Stimulated activated CD4-positive, alpha-beta T cell treated with anti-CD3 and anti-CD28 coated beads, TNF-alpha, amount 100 ng/mL, for 1 hour (primary cell): ENCODE measurements at places on chromosomes 11 and 22.

DNA sequence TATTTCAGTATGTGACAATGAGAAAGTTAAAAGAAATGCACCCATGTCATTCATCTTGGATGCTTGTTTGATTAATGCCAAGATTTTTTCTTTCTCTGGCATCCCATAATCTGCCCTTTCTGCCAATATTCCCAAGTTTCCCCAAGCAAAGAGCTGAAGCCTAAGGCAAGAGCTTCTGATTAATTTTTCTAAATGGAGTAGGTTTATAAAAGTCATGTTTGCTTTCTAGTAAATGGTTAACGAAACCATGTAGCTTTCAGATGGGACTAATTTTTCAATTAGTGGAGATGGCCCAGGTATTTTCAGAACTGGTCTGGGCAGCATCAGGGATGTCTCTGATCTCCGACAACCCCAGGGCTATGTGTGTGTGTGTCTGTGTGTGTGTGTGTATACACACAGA, 55.3 kb downstream of the LRRC4C start:
- no peak for DNase-seq

DNA sequence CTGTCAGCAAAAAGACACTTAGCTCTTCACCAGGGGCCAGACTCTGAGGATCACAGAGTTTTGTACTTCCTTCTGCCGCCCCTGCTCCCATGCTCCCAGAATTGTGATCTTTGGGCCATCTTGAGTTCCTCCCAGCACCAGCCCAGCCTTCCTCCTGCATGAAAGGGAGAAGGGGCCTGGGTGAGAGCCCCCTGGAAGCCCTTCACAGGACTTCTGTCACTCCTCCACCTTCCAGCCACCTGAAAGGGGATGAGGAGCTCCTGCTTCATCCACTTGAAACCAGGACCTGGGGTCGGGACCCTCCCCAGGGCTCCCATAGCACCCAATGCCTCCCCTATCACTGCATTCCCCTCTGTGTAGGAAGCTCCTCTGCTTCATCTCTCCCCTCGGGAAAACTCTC, 174.2 kb downstream of the BUD13 start:
- DNase-seq, result no peak

- no peak for DNase-seq
These were observed 4.5 kb upstream of the TBX10 start for GRCh38 chr11:67644042-67644441.

GRCh38 chr11:120432056-120433018, 79.2 kb upstream of the GRIK4 start:
- no peak for DNase-seq

DNA sequence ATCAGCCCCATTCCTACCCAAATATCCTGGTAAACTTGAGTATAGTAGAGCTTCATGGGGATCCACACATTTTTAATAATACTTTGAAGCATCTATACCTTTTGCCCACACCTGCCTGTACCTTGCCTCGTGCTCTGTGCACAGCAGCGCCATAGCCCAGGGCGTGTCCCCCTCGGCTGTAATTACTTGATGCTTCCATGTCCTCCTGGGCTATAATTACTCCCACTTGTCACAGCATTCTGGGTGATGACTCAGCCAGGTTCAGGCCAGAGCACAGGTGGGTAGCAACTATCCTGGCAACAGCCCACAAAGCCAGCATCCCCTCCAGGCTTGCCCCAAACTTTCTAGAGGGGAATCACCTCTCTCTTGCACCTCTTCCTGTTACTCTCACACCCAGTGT, 23.7 kb upstream of the SLC36A4 start:
- DNase-seq, result no peak

DNA sequence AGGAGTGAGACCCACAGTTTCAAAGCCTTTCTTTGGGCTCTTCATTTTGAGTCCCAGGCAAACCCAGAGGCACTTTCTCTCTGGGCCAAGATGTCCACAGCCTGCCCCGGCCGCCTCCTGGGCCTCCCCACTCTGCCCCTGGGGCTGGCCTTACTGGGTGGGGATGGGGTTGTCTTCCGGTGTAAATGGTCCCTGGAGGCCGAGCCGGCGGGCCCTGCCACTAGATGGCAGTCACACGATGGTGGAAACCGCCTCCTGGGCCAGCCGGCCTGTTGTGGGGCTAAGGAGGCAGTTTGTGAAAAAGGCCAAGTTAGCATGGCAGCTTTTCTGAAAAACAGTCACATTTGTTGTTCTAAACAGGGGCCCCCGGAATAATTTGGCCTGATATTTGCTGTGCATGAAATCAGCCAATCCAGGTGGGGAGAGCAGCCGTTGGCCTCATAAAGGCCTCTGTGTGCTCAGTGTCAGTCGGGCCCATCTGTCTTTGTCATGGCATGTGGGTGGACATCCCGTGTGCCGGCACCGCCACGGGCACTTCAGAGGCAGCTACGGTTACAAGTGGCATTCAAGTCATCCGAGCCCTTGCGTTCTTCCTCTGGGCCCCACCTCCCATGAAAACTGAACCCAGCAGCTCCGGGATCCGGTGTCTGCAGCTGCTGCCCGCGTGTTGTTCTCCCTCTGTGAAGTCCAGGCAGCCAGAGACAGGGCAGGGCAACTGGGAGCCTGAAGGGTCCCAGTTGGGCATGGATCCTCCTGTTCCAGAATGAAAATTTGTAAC, 6.5 kb downstream of the MRPL23 start:
- DNase-seq, result no peak

DNA sequence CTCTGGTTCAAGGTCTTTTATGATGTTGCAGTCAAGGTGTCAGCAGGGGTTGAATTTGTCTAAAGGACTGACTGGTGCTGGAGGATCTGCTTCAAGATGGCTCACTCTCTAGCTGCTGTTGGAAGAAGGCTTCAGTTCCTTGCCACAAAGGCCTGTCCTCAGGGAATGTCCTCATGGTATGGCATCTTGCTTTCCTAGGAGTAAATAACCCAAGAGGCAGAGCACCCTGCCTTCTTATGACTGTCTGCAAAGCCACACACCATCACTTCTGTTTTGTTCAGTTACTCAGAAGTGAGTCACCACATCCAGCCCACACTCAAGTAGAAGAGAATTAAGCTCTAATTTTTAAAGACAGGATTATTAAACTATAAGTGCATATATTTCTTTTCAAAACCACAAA, 45.2 kb downstream of the PLAAT5 start:
- DNase-seq, result no peak

DNA sequence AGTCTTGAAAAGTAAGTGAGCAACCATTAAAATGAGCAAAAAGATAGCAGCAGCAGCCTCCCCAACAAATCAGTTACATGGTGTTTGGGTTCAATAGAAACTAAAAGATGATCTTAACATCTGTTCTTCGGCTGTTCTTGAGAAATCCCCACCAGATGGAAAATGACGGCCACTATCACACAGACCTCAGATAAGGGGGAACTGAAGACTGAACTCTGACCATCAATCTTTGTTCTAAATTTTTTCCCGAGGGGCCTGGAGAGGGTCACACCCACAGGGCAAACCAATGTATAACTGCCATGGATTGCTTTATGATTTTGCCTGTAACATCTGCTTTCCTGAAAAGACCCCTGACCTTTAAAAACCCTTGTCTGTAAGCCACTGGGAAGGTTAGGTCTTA, 624.8 kb upstream of the KIRREL3 start:
- no peak for DNase-seq

GRCh38 chr11:82989628-82990404, 81.9 kb downstream of the RAB30 start:
- no peak for DNase-seq

GRCh38 chr22:29821291-29822016, 16.6 kb downstream of the ASCC2 start:
- no peak for DNase-seq

DNA sequence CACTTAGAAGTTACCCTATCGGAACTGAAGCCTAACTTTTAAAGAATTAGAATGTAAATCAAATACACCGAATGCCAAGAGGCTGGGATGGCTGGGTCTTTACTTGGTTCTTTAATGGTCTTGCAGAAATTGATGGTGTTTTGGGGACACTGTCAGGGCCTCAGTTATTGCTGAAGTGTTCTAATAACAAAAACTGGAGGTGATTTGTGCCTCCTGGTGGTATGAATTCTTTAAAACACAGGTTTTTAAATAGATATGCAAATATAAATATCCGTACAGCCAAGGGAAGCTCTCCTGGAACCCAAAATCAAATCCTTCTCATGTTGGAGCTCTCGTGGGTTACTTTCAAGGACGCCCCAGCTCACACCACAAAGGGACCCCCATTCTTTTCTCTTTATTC, 19.3 kb upstream of the TMPRSS5 start:
- DNase-seq, result no peak

GRCh38 chr11:83728281-83728680, 442.1 kb upstream of the CCDC90B start:
- DNase-seq, result no peak

DNA sequence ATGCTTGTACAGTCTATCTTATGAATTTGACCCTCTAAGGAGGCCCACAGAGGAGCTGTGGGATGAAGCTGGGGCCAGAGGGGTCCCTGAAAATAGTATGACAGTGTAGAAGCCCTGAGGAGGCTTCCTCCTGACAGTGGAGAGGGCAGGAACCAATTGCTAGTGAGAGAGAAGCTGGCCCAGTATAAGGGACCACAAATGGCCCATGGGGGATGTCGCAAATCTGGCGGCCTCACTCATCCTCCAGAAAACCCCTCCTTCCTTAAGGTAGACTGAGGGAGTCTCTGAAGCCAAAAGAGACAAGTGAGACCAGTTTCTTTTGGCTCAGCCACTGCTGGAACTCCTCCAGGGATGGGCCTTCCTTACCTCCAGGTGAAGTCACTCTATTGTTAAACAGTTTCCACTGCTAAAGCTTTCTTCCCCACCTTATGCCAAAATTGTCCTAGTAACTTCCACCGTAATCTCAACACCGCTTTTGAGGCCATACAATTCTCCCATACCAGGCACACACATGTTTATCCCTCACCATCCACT, 17.8 kb upstream of the CASTOR1 start:
- no peak for DNase-seq

- no peak for DNase-seq
These were observed 75.5 kb upstream of the CLDN5 start for GRCh38 chr22:19599626-19600243.

DNA sequence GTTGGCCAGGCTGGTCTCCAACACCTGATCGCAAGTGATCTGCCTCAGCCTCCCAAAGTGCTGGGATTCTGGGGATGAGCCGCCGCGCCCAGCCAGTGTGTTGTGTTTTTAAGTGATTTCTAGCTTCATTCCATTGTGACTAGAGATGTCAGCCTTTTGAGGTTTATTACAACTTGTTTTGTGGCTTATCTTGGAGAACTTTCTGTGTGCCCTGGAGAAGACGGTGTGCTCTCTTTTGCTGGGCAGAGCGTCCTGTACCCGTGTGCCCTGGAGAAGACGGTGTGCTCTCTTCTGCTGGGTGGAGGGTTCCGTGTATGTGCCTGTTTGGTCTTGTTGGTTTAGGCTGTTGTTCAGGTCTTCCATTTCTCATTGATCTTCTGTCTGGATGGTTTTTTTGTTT, 12.5 kb downstream of the SELENOO start:
- DNase-seq, result no peak

DNA sequence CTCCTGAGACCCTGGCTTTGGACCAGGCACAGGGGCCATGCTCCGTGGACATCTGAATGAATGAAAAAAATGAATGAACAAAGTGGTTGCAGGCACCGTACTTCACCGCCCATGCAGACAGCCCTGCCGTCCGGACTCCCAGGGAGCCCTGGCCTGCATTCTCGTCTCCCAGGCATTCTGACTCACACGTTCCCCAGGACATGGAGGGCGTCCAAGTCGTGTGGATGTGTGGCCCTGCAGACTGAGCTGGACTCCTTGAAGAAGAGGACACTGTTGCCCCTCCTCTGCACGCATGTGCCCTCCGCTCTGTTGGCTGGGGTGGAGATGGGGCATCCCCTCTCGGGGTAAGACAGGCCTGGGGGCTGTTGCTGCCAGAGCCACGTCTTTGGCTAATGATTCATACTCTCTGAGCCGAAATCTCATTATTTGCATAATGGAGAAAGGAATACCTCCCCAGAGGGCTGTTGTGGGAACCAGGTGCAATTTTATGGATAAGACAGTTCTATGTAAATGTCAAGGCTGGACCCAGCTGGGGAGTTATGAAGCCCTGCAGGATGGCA, 49.7 kb downstream of the RTL6 start:
- DNase-seq, result no peak

DNA sequence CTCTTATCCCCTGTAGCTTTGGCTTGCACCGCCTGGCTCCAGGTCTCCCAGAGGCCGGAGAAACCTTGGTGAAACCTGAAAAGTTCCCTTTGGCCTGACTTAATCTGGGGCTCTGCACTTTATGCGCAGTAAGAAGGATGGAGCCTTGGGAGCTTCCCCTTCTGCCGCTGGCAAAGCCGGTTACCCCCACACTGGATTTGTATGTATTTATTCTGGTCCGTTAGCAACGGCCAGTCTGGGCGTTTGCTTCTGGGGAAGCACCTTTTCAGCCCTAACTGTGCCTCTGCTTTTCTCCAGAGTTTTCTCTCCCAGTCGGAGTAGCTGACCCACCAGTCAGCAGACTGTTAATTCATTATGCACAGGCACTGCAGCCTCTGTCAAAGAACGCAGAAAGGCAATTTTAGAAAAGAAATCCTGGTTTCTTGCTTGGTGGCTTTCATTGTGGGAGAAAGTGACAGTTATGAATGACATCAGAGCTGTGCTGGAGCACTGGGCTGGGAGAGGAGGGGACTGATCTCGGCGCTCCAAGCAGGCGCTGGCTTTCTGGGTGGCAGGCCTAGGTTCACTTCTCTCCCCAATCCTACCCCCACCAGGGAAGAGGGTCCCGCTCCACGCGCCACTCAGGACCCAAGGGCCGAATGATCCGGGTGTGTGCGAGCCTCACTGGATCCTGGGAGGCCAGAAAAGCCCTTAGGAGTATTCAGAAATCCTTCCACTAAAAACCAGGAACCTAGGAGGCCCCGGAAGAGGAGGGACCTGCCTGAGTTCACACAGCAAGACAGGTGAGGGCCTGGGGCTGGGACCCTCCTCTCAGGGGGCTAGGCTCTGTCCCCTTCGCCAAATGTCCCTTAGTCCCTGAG, 70.2 kb downstream of the RTL6 start:
- DNase-seq, result no peak

DNA sequence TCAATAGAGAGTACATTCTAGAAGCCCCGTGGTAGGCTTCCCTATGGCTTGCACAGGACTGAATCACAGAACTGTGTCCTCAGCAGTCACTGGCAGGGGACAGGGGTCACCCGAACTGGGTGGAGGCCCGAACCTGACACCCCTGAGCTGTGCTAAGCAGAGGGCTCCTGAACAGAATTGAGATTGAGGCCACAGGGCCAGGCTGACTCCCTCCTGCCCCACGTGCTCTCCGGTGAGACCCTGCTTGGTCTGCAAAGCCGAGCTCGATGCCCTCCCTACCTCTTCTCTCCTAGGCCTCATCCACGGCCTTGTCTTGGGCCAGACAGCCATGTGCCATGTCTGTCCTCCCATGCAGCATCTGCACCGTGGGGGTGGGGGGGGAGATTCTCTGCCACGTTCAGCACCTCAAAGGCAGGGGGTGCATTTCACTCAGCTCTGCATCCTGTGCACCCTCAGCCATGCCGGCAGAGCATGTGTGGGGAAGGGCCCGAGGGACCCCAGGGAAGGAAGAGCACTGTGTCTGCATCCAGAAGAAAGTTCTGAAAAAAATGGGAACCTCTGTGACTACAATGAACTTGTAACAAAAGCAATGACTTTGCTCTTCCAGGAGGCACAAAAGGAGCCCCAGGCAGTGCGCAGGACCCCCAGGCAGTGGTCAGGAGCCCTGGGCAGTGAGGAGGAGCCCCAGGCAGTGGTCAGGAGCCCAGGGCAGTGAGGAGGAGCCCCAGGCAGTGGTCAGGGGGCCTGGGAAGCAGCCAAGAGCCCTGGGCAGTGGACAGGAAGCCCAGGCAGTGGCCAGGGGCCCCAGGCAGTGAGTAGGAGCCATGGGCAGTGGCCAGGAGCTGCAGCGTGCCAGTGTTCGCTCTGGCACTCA, 76.7 kb upstream of the SEPTIN5 start:
- DNase-seq, result no peak
